Breast epithelium (tissue), 4 donors: ENCODE measurements at places on chromosomes 2 and 18.

DNA sequence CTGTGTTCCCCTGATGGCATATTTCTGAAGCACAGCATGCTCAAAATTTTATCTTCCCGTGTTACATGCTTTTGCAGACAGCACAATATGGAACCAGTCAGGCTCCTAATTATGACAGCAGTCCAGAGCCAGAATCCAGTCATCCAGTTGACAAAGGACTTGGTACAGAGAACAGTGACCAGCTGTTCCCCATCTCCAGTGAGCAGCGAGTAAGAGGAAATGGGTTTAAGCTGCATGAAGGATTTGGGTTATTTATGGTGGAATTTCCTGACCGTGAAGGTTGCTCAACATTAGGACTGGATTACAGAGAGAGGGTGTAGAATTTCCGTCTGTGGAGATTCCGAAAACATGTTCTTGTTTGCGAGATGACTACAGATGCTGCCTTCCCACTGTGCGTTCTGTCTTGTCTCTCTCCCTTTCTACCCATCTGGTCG, 24.4 kb downstream of the SGPP2 start:
- no peak for DNase-seq

GRCh38 chr2:71792926-71793761, 339.8 kb downstream of the DYSF start:
- DNase-seq, result no peak

DNA sequence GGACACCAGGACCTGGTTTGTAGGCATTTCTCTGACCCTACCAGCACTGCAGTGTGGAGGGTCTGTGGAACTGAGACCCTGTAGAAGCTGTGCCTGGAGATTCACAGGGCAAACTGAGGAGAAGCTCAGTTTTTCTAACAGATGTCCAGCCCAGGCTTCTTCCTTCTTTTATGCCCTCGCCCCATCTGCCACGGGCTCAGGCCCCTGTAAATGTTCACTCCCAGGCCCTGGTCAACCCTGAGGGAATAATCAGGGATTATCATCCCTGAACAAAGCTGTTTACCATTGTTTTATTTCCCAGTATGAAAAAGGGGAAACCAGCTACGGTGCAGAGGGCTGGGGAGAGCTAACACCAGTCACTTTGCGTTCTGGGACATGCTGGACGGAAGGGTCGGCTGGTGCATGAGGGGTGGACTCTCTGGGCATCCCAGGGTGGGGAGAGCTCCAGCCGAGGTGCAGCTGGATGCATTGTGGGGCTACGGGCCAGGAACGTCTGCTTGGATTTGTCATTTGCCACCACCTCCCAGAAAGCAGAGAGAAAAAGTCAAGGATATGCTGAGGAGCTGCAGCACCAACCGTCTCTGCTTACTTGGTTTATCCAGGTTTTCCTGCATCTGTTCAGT, 183.8 kb downstream of the TFCP2L1 start:
- DNase-seq, result no peak

DNA sequence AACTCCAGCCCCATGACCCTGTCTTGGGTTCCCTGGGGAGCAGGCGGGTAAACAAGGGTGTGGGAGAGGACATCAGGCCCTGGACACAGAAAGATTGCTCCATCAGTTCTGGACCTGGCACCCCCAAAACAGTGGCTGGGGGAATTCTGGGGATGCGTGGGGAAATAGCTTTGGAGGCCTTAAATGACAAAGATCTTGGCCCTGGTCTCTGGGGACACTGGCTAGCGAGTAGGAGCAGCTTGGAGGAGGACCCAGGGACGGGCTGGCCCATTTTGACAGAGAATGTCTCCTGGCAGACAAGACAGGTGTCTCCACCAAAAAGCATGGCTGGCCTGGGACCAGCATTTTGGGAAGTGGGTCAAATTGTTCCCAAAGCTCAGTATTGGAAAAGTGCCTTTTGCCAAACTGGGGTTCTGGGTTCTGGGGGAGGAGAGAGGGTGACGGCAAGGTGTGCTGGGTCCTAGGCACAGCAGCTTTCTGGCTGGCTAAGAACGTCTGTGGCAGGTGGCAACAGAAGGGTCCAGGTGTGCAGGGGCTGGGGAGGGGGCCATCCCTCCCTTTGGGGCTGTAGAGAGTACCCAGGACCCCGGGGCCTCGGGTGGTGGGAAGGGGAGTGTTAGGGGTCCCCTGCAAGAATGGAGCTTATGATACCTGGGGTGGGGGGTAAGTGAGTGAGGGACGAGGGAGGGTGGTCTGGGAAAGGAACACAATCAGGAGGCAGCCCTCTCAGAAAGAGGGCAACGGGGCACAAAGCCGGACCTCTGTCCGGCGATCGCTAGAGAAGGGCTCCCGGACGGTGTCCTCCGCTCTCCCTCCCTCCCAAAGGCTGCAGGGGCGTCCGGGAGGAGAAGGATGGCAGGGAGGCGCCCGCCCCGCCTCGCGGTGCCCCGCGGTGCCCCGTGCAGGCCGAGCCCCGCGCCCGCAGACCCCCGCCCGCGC, 556 bp downstream of the CYRIA start:
- no peak for DNase-seq

GRCh38 chr18:9348079-9348671, 13.6 kb downstream of the TWSG1 start:
- no peak for DNase-seq
